ENCODE measurements at places on chromosomes 13 and 19.

GRCh38 chr19:7348587-7349230 is at the start of gene ARHGEF18:
Gene ARHGEF18 (plus strand): TSS chr19:7348937. CDS start chr19:7362891, 13,954 bp downstream.
- no peak for DNase-seq

GRCh38 chr19:39124136-39124764 is 1.3 kb upstream of the PAK4 start:
- no peak for DNase-seq

GRCh38 chr13:29887686-29888085 is 37.3 kb upstream of the UBL3 start:
- DNase-seq = no peak

DNA sequence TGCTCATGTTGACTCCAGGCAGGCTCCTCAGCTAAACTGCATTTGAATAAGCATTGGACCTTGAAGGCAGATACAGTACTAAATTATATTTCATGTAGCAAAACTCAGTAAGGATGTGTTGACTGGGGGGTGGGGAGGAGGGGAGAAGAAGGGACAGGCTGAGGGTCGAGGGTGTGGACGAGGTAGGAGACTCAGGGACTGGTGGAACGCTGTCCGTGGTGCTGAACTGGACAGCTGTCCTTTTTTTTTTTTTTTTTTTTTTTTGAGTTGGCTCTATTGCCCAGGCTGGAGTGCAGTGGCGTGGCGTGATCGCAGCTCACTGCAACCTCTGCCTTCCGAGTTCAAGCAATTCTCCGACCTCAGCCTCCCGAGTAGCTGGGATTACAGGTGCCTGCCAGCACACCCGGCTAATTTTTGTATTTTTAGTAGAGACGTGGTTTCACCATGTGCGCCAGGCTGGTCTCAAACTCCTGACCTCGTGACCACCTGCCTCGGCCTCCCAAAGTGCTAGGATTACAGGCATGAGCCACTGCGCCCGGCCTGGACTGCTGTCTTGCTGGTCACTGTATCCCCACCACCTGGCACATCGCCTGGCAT is 33.2 kb upstream of the CASP14 start:
- no peak for DNase-seq

DNA sequence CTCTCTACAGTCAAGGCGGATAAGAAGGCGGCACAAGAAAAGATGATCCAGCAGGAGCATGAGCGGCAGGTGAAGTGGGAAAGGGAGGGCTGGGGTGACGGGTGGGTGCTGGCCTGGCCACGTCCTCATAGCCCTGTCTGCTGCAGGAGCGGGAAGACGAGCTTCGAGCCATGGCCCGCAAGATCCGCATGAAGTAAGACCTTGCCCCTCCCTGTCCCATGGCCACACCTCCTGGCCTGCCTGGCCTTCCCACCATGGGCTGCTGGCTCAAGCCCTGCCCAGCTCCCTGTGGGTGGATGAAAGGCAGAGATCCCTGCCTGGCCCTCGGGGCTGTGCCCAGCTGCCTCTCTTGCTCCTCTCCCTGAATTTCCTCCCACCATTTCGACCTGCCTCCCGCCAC is 7.2 kb downstream of the ZNF296 start:
- peak; percentile 55 for DNase-seq

DNA sequence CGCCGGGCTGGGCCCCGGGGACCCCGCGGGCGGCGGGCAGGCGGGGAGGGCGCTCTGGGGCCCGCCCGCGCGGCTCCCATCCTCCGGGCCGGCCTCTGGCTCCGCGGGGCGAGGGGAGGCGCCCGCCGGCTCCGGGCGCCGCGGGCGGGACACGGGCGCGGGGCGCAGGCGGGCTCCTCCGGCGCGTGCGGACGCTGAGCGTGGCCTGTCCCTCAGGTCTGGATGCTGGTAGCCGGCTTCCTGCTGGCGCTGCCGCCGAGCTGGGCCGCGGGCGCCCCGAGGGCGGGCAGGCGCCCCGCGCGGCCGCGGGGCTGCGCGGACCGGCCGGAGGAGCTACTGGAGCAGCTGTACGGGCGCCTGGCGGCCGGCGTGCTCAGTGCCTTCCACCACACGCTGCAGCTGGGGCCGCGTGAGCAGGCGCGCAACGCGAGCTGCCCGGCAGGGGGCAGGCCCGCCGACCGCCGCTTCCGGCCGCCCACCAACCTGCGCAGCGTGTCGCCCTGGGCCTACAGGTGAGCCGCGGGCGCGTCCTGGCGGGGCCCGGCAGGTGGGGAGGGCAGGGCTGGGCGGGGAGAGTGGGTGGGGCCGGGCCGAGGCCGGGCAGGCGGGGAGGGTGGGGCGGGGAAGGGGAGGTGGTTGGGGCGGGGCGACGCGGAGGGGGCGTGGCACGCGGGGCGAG is 420 bp downstream of the IL17D start:
- DNase-seq = peak; percentile 41

DNA sequence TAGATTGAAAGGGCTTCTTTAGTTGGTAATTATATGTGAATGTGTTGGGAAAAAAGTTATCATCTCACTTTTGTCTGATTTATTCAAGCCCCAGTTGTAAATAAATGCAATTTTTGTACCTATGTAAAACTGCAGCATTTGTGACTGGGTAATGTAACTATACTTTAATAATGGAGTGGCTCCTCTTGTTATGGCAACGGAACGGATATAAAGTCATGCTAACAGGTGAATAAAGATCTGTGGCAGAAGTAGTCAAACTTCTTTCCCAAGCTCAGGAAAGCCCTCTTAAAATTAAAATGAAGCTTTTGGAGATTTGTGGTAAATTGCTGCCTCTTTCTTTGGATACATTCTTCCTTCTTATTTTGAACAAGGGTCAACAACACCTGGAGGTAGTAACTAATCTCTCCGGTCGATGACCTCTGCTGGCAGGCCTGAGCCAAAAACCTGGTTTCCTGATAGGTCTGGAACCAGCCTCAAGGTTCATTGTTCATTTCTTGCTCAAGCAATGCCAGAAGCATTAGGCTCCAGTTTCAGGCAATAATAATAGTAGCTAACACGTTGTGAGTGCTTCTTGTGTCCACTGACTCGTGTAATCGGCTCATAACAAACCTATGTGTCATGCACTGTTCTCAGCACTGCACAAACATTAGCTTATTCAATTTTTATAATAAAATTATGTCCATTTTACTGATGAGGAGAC is 313.4 kb upstream of the DACH1 start:
- peak; percentile 60 for DNase-seq

GRCh38 chr13:40390401-40390916 is 276.0 kb downstream of the FOXO1 start:
- no peak for DNase-seq

DNA sequence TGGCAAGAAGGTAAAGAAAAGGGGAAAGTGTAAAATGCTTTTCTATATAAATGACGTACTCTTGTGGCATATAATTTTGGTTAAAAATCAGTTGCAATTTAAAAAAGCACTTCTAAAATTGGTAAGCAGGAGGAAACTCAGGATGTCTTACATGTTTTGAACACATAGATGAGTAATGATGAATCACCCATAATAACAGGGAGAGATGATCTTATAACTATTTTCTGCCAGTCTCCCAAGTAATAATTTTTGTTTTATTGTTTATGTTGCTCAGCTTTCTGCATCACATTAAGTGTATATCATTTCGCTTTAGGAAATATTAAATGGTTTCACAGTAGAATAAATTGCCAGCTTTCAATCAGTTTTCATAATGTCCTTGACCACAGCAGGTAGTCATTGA is 1430.7 kb upstream of the PCDH20 start:
- DNase-seq = no peak

DNA sequence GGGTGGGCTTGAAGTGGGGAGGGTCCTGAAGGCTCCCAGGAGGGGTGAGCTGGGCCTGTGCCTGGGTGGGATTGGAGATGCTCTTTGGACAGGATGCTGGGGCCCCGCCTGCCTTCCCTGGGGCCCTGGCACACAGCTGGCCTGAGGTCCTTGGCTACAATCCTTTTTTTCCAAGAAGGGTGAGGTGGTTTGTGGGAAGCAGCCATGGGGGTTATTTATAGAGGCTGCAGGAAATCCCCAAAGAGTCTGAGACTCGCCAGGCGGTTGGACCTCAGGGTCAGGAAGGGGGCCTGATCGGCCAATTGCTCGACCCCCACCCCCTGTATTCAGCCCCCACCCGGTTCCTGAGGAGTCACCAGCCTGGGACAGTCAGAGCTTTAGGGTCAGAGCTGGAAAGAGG is 10.0 kb downstream of the GTPBP3 start:
- no peak for DNase-seq

- peak; percentile 89 for DNase-seq
Observed at GRCh38 chr13:110942248-110942981, 27.5 kb upstream of the ANKRD10 start.

- no peak for DNase-seq
Observed at GRCh38 chr13:70816853-70817252, 708.6 kb upstream of the KLHL1 start.

GRCh38 chr19:42290523-42291434 is 11.2 kb upstream of the PRR19 start:
- DNase-seq = no peak

DNA sequence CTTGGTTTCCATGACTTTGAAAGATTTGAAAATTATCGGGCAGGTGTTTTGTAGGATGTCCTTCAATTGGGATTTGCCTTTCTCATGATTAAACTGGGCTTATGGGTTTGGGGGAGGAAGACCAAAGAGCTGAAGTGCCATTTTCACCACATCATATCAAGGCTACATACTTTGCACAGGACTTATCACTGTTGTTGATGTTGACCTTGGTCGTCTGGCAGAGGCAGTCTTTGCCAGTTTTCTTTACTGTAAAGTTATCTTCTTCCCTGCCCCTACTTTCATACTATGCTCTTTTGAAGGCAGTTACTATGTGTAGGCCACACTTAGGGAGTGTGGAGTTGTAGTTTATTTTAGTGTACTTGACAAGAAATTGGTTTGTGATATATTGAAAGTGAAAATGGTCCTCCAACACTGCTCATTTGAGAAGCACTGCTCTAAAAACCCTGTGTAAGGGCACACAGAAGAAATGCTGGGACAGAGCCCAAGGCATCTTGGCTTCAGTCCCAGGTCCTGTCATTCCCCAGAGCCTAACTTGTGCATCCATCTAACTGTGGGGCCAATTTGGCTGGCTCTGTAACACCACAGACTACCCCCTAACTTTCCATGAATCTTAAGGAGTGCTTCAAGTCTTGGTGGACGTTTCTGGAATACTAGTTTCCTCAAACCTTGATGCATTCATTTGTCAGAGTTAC is 384.9 kb downstream of the KCNRG start:
- no peak for DNase-seq

- DNase-seq = no peak
Observed at GRCh38 chr19:13207237-13207845, 57.1 kb downstream of the IER2 start.

- peak; percentile 45 for DNase-seq
Observed at GRCh38 chr19:46513461-46514236, 18.0 kb upstream of the PNMA8B start.

- peak; percentile 97 for DNase-seq
Observed at GRCh38 chr13:44267980-44268379, 105.6 kb upstream of the SERP2 start.

DNA sequence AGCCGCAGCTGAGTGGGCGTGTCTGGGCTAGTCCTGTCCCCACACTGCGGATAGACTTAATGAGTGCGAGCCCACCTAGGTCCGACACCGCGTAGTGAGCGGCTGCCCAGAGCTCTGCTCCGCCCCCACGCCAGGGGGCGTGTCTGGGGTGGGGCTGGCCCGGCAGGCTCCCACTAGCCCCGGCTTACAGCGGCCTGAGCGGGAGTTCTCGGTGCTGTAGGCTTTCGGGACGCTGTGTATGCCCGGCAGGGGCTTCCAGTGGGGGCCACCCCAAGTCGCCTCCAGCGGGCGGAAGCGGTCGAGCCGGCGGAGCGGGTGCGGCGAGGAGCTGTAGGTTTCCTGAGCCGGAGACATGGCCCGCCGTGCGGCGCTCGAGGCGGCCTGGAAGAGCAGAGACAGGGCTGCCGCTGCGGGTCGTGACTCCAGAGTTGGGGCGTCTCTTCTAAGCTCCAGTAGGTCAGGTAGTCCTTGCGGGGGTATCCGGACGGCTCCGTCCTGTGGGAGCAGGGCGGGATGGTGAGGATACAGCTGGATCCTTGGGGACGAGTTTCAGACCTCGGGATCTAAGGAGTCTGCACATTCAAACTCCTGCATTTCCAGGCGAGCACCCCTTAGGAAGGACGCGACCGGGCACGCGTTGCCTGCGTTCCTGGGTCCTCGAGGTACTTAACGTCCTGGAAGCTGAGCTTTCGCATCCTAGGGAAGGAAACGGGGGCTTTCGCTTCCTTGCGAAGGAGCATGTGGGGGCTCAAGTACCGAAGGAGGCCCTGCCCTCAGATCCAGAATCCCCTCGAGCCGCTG is 1.2 kb downstream of the CGB7 start:
- no peak for DNase-seq

DNA sequence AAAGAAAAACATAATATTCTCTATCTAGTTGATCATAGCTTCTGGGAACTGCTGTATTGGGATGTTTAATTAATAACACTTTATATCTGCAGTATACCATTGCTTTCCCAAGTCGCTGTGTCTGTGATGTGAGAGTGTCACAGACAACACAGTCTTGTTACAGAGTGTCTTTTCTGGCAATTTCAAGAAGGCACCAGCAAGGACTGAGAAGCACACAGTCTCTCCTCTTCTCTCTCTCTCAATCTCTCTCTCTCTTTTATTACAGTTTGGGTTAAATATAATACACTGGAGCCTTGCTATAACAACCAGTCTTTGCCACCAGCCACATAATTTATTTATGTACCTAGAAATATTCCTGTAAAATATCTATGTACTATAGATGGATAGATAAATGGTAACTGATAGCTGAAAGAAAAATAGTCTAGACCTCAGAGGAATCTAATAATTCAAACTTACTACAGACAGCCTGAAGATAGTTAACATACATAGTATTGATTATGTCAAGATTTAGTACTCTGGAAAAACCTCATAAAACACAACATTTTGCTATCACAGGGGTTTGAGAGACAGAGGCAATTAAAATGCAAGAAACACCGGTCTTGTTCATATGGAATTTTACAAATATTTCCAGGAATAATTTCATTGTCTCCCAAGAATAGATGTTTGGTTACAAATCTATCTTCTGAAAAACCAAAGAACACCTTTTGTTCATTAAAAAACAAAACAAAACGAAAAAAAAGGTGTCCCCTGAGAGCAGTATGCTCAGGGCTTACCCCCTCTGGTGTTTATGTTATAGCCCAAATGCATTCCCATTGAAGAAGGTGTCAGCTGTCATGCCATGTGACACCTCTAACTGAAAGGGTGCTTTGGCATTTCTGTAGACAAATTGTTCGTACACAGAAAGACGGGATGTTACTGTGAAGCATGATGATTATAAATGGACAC is 507.8 kb downstream of the TBC1D4 start:
- DNase-seq = no peak

DNA sequence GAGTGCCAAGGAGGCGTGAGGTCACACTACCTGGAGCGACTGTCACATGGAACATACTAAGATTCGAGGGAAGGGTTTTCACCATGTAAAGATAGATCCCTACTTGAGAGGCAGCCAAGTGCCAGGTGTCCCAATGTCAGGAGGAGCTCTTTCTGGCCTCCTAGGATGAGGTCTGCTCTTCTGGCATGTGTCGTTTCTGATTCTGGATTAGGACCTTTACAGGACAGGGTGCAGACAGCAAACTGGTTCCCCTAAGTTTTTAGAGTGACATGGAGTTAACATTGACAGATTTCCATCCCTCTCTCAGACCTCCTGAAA is 75.3 kb downstream of the ZNF536 start:
- DNase-seq = no peak

GRCh38 chr19:8215783-8216182 is 6.6 kb downstream of the CERS4 start:
- DNase-seq = no peak

GRCh38 chr19:5406816-5407215 is 48.4 kb upstream of the ZNRF4 start:
- DNase-seq = no peak

- no peak for DNase-seq
Observed at GRCh38 chr13:90427322-90428272, 919.9 kb upstream of the MIR17HG start.

GRCh38 chr13:89791971-89792630 is 1555.4 kb upstream of the MIR17HG start:
- no peak for DNase-seq
